ENCODE measurements at places on chromosomes 4 and X.

DNA sequence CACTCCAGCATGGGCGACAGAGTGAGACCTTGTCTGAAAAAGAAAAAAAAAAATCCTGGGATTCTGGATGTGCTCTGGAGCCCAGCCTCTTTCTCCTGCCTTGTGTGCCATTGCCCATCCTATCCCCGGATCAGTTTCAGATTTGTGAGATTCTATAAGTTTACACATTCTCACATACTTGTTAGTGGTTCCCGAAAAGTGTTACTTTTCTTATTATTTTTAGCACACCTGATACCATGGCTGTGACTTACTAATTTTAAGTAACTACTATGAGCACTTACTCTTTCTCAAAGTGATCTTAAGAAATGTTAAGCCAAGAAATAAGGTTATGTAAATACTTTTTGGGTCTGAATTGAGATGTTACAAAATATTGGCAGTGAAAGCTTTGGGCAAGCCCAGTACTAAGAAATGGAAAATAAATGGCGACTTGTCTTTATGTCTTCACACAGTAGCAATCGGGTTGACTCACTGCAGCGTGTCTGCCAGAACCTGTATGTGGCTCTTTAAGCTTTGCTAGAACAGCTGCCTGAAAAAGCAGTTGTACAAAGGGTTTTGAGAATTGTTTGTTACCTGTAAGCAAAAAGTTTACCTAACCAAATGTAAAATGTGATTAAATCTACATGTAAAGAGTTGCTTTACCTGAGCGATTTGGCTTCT is 118.7 kb downstream of the KLHL8 start:
- DNase-seq, result no peak

DNA sequence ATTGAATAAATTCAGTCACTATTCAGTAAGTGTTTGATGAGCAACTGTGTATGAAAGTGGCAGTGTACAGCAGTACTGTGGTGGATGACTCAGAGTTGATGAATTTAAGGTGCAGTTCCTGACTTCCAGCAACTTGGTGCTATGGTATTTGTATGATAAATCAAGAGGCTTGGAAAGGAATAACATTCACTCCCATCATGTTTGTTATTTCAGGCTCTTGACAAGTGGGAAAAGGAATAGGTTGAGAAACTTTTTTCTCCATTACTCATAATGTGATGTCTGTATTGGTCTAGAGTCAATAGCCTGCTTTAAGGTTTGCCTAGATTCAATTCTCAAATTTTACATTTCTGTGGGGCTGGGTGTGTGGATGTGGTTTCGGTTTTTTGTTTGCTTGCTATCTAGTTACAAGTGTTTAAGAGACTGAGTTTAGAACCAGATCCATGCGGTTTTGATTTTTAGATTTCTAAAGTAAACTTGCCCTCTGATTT is 35.1 kb upstream of the CYP2U1 start:
- DNase-seq, result no peak

DNA sequence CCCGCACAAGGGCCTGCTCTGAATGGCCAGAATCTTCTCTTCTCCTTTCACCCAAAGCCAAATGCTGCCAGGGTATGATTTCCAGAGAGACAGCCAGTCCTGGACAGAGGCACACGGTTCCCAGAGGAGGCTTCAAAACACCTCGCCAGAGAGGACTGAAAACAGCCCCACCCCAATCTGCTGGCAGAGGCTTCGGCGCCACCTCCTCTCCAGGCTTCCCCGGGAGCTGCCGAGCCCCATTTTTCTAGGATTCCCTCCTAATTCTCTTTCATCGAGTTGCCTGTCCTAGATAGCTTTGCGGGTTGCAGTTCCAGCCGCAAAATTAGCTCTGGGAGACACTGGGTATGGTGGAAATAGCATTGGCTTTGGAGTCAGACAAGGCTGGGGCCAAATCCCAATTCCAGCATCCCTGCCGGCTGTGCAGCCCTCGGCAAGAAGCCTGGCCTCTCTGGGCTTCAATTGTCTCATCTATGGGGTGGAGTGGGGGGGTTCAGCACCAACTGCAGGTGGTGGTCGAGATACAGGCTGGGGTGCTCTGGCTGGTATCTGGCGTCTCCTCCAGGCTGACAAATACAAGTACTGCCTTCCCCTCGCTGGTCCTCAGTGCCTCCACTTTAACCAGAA is 22.6 kb downstream of the PPP2R2C start:
- DNase-seq, result no peak

GRCh38 chr4:38323141-38323641 is 340.8 kb upstream of the KLF3 start:
- no peak for DNase-seq

DNA sequence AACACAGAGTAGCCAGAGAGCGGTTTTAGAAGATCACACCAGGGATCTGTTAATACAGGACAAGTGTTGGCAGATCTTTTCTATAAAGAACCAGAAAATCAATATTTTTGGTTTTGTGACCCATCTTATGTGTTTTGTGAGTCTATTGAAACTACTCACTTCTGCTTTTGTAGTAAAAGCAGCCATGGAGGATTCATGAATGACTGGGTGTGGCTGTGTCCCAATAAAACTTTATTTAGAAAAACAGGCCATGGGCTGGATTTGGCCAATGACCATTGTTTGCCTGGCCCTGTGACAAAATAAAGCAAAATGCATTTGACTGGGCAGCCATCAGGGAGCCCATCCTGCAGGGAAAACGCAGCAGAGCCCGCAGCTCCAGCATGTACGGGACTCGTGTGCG is 99.9 kb upstream of the ADRA2C start:
- no peak for DNase-seq

DNA sequence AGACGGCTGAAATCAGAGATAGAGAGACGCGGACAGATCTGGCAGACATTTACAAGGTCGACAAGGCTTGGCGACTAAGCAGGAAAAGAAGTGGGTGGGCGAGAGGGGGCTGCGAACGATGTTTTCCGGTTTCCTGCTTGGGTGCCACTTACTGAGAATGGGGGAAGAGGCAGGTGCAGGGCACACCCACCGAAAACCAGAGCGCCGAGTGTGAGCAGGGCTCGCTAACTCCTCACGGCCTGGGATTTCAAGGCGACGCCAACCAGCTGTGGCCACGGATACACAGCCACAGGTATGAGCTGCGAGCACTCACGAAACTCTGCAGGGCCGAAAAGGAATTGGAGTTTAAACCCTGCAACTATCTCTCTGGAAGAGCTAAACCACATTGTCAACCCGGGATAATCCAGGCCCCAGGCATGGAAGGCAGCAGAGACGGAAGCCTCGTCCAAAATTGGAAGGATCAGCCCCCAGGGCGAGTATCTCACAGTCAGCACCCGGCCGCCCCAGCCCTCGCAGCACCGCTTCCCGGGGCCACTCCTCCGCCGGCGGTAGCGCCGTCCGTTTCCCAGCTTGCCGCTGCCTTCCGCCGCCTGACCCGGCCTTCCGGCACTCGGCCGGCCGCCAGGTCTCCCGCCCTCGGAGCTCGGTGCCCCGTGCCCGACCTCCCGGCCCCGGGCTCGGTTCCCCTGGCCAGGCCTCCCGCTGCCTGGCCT is 778 bp downstream of the CASP3 start:
- no peak for DNase-seq

- DNase-seq, result no peak
These were observed 173.3 kb upstream of the PSAPL1 start for GRCh38 chr4:7608046-7608445.

DNA sequence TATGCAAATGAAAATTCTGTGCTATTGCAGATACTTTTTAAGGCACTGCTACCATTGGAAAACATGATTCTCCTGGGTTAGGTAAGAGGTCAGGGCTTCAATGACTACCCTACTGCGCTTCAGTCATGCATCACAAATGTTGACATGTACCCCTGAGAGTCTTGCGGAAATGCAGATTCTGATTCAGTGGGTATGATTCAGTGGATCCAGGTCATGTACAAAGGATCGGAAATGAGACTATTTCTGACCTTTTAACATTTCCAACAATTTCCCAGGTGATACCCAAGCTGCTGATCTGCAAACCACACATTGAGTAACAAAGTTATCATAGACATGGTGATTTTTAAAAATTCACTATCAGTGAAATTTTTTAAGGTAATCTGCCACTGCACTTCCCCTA is 62.6 kb downstream of the DDX53 start:
- DNase-seq, result no peak

DNA sequence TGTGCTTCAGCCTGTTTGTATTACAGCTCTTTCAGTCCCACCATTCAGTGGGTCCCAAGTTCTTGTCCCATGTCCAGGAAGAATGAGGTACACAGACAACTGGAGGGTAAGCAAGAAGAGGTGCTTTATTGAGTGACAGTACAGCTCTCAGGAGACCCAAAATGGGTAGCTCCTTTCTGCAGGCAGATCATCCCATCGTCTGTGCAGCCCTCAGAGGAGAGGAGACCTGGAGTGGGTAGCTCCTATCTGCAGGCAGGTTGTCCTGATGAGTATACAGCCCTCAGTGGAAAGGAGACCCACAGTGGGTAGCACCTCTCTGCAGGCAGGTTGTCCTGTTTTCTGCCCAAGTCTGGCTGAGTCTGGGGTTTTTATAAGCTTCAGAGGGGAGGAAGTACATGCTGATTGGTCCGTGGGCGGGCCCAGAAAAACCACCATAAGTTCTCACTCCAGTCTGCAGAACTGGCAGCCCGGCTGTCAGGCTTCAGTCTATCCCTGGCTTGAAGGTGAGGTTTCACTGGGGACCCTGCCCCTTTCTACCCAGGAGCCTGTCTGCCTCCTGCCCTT is 18.0 kb downstream of the GRK4 start:
- DNase-seq, result no peak

GRCh38 chrX:10722851-10723250 is 102.5 kb upstream of the MID1 start:
- DNase-seq, result peak; percentile 32

DNA sequence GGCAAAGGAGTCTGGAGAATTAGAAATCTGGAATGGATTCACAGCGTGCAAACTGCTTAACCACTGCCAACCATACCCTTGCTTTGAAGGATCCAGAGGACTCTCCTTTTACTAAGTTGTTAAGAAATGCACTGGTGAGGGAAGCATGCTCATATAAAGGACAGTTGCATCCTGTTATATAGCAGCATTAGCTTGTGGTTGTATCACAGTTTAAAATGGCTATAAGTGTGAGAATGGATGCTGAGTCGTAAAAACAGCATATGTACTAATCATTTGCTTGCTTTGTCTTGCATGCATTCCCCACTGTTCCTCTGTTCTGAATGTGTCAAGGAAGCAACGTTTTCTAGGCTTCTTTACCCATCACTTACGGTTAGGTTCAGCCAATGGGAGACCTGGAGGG is 101.1 kb downstream of the CXCL13 start:
- DNase-seq, result no peak

DNA sequence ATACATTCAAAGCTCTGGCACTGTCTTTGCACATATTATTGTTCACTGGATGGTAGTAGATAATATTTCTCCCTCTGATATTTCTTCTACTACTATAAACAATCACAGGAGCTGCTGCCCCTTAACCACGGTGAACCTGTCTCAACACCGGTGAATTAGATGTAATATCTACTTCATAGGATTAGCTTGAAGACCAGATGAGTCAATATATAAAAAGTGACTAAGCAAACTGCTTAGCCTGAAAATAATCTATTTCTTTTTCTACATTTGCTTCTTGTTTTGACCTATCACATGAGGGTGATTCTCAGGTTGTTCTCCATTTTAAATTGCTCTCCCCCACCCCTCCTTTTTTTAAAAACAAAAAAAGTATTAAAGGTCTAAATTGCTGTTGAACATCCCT is 645.5 kb downstream of the ANKRD50 start:
- no peak for DNase-seq

DNA sequence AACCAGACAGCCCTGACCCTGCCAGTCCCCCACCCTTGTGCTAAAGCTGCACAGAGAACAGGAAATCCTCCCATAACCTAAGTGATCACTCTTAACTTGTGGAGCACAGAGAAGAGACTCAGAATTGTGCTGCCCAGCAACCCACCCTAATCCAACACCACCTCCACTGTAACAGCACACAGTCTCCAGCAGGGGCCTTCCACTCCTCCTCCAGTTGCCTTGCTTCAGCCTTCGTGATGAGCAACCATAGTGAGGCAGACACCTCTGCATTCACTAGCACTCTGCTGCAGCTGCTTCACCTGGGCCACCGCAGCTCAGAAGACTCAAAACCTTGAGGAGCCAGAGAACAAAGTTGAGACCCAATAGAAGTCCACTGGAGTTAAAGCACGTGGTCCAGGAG is 7.9 kb upstream of the UGT2B4 start:
- no peak for DNase-seq

GRCh38 chr4:6594826-6595355 is 19.9 kb downstream of the MAN2B2 start:
- DNase-seq, result no peak

GRCh38 chr4:168877511-168878491 is 132.3 kb downstream of the CBR4 start:
- no peak for DNase-seq

DNA sequence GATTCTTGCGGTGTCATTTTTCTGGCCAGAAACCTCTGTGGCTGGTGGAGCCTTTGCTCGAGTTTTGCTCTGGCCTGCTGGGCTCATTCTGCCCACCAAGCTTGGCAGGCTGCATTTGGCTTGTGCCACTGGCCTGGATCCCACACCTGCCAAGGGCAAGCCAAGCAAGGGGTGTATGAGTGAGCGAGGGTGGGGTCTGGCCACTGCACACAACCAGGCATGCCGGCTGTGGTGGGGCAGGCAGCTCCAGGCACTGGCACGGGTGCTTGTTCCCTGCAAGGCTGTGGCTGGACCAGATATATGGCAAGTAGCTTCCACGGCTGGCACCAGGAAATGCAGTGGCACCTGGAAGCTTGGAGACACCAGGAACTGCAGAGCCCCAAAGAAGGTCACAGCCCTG is 68.6 kb upstream of the PPP3CA start:
- no peak for DNase-seq

- peak; percentile 68 for DNase-seq
These were observed 309 bp upstream of the CTBP1 start for GRCh38 chr4:1249148-1249730.

DNA sequence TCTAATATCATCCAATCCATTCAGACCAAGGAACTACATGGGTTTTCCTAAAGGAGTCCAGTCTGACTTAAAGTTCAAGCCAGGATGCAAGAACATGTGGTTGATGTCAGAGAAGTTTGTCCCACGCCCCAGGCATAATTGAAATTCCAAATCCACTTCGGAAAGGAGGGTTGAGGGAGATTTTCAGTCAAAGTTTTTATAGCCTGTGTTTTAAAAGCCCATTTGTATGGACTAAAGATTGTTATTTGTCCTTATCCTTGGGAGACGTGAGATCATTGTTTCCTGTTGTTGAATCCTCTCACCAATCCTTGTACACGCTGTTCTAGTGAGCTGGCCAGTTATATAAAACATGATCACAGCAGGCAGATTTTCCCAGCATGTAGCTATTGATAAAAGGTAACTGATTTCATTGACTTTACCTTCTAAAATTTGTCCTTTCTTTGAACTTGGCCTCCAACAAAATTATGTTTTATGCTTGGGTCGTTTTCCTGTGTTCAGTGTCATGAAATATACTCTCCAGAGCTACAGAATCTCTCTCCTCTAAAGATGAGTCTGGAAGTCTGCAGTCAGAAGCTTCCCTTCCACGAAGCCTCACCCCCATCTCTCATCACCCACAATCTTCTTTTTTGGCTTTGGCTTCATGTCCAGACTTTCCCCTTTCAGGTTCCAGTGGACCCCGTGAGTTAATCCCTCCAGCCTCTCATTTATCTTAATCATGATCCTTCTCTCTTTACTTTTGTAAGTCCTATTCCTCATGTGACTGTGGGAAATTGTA is 92.9 kb downstream of the ATP10D start:
- DNase-seq, result no peak
